ENCODE measurements at places on chromosomes 2 and 18. TPM values are rescaled to one million over a fixed set of nuclear protein-coding genes. Genes with fewer than 3 reads are reported as not detected.

- no peak for DNase-seq
These were observed 68.4 kb downstream of the COL5A2 start for GRCh38 chr2:189111063-189111715.

DNA sequence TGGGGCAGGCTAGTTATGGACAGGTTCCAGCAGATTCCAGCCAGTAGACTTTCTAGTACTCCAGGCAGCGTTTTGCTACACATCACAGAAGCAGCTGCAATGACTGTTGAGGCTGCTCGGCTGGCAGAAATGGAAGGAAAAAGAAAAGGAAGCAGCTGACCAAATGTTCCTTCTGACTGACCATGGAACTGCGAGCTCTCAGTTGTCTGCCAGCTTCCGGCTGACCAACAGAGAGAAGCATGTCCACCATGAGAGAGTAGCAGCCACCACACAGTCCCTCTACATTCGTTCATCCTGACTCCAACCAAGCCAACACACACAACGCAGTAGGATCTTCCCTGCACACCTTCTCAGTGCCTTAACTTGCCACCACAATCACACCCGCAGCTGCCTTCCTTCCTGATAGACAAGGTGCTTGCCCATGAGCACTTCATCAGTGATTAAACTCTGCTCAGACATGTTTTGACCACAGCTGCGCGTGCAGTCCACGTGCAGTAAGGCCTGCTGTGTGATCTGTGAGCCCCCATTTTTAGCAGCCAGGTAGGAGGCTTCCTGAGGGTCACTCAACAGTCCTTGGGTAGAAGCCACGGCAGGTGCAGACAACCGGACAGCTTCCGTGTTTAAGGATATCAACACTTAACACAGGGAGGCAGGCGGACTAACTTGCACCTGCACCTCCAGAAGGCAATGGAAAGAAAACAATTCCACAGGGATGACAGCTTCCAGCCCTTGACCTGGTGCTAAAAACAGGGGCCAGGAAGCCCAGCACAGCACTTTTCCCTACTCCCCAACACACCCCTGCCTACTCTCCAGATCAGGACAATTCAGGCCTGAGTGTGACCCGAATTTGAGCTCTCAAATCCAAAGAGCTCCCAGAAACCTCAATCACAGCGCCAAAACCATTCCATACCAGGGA, 996 bp downstream of the TGFBRAP1 start:
- peak; percentile 76 for DNase-seq

GRCh38 chr2:3403587-3404334, 24.3 kb downstream of the TRAPPC12 start:
- DNase-seq: no peak

DNA sequence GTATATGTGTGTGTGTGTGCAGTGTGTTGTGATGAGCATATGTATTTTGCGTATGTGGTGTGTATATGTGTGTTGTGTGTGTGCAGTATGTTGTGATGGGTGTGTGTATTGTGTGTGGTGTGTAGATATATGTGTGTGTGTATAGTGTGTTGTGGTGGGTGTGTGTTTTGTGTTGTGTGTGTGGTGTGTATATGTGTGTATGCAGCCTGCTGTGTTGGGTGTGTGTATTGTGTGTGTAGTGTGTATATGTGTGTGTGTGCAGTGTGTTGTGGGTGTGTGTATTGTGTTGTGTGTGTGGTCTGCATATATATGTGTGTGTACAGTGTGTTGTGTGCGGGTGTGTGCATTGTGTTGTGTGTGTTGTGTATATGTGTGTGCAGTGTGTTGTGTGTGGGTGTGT, 23.9 kb downstream of the ACKR3 start:
- no peak for DNase-seq

DNA sequence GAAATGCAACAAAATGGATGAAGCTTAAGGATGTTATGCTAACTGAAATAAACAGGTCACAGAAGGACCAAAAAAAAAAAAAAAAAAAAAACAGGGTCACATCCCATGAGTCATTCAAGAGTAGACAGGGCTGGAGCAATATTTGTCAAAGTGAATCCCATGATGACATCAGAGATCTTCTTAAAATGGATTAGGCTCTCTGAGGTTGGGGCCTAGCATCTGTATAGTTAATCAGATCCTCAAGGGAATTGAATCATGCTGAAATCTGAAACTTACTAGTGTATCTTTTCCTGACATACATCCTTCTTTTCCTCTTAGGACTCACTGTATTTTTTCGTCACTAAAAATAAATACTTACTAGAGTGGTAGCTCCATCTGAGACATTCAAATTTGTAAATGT, 380.6 kb upstream of the NXPH2 start:
- DNase-seq: no peak

DNA sequence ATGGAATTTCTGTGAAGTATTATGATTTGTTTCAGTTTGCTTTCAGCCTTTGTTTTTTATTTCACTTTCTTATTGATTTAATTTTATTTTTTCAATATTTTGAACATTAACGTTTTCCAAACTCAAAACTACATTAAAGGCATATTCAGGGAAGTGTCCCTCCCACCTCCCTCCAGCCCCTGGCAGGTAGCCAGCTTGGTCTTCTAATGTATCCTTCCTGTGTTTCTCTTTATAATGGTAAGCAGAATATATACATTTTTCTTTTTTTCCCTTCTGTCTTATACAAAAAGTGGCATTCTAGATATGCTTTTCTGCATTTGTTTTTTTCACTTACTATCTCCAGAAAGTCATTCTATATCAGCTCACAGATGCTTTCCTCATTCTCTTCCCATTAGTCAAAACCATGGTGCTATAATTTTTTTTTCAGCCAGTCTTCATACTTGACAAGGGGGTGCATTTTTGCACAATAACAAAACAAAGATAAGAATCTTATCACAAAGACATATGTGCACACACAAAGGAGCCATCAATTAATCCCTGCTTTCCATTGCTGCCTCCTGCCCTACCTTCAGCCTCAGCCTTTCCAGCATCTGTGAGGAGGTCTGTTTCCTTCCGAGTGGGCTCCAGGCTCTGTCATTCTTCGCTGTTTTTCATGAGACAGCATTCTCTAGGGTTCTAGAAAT, 33.7 kb upstream of the TMEM177 start:
- DNase-seq: peak; percentile 95

GRCh38 chr2:85259879-85260278, 67.9 kb downstream of the TGOLN2 start:
- DNase-seq: no peak

GRCh38 chr2:224885291-224885690, 157.0 kb downstream of the DOCK10 start:
- DNase-seq: no peak

The DLX1 gene
- not detected for total RNA-seq

DNA sequence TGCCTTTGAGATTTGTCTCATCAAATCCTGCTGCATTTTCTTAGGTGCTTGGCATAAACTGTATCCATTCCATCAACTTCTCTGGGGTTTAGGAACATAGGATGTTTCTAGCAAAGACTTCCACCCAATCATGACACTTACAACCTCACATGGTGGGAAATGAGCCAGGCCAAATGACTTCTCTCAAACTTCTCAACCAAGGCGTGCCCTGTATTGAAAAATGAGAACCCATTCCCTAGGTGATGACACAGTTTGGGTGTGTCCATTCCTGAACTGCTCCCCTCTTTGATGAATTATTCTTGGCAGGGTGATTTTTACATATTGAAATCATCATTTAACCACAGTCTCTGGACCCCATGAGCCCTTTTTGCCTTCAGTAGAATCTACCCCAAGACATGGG, 161.1 kb downstream of the EN1 start:
- DNase-seq: no peak

DNA sequence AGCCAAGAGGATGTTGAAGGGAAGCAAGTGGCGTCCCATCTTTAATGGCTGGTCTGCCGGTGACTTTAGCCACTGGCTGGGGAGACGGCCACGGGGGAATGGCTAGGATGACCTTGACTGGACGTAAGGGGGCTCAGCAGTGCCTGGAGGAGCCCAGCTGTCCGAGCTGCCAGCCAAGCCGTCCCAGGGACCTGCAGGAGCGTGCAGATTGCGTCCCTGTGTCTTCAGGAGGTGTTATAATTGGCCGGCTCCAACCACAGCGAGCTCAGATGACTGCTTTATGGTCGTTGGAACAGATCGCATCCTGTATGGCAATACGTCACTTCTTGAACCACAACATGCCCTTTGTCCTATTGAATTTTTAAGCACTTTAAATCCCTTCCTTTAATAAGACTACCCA, 204.6 kb downstream of the EIPR1 start:
- no peak for DNase-seq

DNA sequence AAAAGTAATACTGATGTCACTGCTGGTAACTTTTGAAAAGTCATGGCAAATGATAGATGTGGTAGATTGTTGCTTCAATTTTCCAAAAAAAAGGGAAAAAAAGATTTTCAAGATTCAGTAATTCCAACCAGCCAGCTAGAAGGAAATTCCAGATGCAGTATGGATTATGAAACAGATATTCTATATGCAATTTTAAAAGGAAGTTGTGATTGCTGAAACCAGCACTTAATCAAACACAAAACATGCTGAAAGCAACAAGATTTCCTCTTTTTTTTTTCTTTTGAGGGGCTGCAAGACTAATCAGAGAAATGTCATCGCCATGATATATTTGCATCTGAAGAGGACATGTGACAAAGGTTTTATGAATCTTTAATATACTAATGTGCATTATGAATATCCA, 5.1 kb upstream of the HNMT start:
- DNase-seq: no peak

The CRACDL gene
- total RNA-seq: 3.3 TPM

DNA sequence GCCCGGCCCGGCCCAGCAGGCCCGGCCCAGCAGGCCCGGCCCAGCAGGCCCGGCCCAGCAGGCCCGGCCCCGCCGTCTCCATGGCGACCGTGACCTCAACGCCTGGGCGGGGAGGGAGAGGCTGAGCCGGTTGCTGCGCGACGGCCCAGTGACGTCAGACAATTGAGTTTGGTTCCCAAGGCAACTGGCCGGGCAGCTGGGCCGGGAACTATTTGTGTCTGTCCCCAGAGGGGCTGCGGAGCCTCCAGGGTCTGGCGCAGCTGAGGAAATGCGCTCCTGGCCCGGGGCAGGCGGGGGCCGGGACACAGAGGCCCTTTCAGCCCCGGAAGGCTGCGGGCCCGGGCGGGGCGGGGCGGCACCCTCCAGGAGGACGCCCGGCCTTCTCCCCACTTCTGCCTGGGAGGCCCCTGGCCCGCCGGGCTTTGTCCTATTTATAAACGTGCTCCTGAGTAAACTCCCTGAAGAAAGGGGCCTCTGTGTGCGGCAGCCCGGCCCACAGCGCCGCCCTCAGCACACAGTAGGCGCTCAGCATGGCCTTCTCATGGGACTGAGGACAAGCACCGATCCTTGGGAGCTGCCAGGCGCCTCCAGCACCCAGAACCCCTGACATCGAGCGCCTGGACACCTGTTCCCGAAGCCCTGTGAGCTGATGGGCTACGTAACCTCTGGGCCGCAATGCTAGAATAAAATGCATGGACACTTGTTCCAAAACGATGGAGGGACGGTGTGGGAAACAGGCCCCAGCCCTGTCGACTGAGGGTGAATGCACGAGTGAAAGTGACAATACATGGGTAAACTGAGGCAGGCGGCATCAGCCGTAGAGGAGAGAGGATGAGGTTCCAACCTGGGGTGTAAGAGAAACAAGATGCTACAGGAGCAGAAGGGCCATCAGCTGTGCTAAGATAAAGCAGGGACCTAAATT, 12.3 kb downstream of the TEX44 start:
- peak; percentile 99 for DNase-seq

GRCh38 chr2:153268941-153269461, 209.6 kb downstream of the RPRM start:
- no peak for DNase-seq

DNA sequence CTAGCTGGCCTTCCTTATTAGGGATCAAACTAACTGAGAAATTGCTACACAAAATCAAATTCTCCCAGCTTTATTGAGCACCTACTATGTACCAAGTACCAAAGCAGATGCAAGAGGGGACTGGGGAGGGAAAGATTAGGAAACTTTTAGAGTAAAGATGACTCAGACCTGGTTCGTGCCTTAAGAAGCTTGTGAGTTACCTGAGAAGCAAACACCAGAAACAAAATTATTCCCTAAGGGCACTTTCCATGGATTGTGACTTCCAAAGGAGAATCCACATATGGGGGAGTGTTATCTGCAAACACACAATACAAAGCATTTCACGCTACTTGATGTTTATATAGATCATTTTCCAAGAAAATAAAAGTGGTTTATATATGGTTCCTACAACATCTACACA, 326.9 kb upstream of the HNRNPA3 start:
- DNase-seq: no peak

The HNMT gene
- 1.4 TPM for total RNA-seq

- DNase-seq: no peak
These were observed 2.1 kb downstream of the SOX11 start for GRCh38 chr2:5694306-5694705.

GRCh38 chr18:54950221-54950620, 9.0 kb downstream of the CCDC68 start:
- no peak for DNase-seq

GRCh38 chr2:3675687-3676086, 17.7 kb downstream of the ALLC start:
- DNase-seq: no peak

- peak; percentile 53 for DNase-seq
These were observed 456 bp downstream of the DOK1 start for GRCh38 chr2:74554820-74555531.

GRCh38 chr2:169664600-169664977, 29.6 kb downstream of the CFAP210 start:
- no peak for DNase-seq

GRCh38 chr18:63604791-63605567, 17.8 kb downstream of the SERPINB13 start:
- no peak for DNase-seq

DNA sequence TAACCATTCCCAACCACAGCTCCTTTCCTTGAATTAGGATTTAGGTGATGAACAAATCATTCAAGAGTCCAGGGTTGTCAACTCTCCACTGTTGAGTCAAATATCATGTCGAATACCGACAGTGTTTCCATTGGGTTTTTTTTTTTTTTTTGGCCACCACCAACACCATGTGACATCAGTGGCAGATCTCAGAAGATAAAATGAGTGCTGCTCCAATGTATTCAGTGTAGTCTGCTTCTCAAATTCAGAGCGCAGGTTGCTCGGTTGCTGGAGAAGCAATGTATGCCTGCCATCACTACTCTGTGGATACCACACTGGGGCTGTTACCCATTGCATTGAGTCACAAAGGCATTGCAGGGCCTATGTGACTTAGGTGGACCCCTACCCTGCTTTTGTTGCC, 10.8 kb upstream of the ATL2 start:
- DNase-seq: no peak

- no peak for DNase-seq
These were observed 25.9 kb downstream of the CD28 start for GRCh38 chr2:203732092-203732952.

- DNase-seq: no peak
These were observed 21.5 kb downstream of the IL1RN start for GRCh38 chr2:113148606-113149552.

GRCh38 chr18:8426401-8426800, 182.8 kb upstream of the RAB12 start:
- peak; percentile 12 for DNase-seq

The SULT1C4 gene
- 76.7 TPM for total RNA-seq

Measured in dermis blood vessel endothelial cell (primary cell).